ENCODE measurements at places on chromosomes 13 and 19. TPM values are rescaled to one million over a fixed set of nuclear protein-coding genes. Genes with fewer than 3 reads are reported as not detected.

DNA sequence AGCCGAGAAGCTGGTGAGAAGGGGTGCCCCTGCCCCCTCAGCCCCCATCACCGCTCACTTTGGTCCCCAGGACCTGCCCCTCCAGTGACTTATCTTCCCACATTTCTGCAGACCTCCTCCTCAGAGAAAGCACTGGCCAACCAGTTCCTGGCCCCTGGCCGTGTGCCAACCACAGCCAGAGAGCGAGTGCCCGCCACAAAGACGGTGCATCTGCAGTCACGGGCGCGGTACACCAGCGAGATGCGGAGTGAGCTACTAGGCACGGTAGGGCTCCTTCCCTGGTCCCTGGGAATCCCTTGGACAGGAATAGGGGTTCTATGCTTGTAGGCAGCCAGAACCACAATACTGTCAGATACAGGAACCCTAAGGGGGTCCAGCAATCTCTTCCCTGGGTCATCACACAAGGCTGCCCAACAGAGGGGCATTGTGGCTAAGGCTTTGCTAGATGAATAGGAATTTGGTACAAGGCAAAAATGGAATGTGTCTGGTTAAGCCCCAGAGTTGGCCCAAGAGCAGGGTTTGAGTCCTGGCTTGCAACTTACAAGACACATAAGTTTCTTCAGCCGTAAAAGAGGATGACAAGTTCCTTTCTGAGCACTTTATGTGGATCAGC lies 1.0 kb downstream of the USE1 start:
- DNase-seq, result no peak

DNA sequence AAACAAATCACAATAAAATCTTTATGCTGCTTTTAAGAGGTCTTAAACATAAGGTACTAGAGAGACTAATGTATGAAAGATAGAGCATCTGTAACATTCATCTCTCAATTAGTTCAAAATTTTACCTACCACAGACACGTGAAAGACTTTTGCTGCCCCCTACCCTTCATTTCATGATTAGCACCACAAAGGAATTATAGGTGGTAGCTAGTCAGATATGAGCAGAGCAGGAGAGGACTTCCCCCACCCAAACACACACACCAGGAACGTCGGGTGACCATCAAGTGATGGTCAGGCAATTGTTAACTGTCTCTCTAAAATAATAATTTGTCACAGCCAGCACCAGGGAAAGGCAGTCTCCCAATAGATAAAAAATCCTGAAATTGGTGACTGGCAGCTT lies 1531.7 kb upstream of the SPRY2 start:
- DNase-seq, result no peak

The HCN2 gene
- total RNA-seq, result 0.05 TPM

- DNase-seq, result no peak
Observed at GRCh38 chr13:76635232-76636230, 250.7 kb downstream of the KCTD12 start.

DNA sequence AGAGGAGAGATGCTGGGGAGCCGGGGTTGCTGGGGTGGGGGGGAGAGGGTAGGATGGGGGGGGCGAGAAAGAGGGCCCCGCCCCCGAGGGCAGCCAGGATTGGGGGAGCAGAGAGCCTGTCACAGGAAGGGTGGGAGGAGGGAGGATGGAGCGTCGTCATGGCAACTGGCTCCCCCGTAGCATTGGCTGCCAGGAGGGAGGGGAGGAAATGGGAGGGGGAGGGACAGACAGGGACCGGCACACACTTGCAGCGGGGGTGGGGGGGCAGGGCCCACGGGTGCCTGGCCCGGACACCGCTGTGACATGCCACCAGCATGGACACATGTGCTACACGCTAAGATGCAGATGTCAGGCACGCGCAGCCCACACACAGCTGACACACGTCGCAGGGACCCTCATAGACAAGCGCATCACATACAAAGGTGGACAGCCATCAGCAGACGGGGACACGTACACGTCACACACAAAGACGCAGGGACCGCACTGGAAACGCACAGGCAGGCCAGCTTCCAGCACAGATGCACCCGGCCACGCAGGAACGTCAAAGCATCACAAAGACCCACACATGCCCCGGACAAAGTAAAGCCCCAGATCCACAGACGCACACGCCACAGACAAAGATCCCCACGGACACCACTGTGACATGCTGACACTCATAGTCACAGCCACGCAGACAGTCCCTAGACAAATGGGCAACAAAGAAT lies at the start of gene LMTK3:
TSS of gene LMTK3 (minus strand) at position 36 of the 704 bp plus-strand sequence. CDS start 259 bp downstream, outside the sequence.
- DNase-seq, result no peak

- DNase-seq, result no peak
Observed at GRCh38 chr19:17214508-17215126, 540 bp upstream of the USE1 start.

The CTXN1 gene
- 0.08 TPM for total RNA-seq

DNA sequence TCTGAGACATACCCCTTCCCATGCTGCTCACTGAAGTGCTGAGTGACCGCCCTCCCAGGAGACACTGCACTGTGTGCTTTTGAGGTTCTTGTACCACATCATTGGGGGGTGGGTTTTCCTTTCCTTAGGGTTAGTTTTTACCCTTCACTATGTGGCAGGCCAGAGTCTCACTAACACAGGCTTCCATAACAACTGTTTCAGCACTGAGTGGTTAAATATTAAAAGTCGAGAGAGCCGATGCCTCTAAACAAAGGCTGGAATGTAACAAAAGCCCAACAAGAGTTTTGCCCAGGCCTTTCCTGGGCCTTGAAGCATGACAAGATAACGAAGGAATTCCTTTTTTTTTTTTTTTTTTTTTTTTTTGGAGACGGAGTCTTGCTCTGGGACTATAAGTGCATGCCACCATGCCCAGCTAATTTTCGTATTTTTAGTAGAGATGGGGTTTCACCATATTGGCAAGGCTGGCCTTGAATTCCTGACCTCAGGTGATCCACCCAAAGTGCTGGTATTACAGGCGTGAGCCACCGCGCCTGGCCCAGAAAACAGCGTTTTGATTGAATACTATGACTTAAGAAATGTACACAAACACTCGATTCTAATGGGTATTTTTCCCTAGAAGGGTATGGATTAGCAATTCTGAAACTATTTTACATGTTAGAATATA lies 46.5 kb downstream of the ZNF823 start:
- DNase-seq, result no peak

DNA sequence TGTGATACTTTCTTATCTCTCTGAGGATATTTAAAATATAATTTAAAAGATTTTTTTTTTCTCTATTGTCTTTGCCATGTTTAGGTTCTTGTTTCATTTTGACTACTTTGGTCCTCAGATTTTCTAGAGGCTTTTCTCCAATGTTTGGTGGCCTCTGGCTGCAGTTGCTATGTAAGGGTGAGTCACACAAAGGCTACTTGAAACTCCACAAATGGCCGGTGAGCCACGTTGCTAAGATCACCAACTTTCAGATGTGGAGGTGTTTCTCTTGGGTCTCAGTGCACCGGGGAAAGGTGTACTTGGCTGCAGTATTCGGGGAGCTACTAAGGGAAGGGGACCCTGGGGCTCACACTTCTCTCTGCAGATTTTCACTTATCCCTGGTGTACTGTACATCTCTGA lies 248.1 kb downstream of the HS6ST3 start:
- DNase-seq, result no peak

The CCDC169 gene
- 2.1 TPM for total RNA-seq

GRCh38 chr13:41006978-41007743 lies 12.0 kb downstream of the ELF1 start:
- DNase-seq, result no peak

DNA sequence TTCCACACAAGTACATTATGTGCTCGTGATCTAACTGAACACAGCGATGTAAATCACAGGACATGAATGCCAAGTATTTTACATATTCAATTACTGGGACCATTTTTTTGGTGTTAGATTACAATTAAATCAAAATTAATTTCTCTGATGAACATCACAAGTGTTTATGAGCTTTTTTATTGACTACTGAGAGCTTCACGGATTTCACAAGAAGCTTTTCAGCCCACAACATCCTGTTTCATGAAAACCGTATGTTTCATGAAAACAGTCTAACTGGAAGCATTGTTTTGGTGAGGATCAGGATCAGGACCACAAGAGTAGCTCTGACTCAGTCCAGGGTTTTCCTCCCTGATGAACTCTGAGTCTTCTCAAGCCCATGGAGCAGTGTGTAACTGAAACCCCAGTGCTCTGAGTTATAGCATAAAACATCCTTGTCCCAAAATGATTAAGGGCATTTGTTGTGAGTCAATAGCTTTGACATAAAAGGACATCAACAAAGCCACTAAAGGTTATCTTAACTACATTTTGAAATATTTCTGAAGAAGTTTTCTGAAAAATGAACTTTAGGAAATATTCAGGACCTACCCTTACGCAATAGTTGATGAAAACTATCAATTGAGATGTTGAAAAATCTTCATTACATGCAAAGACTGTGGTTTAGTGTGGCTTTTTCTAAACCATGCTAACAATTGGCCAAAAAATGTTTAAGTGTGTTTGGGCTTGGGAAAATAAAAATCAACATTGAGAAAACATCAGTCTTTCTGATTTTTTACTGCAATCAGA lies 49.3 kb downstream of the UFM1 start:
- no peak for DNase-seq

The SHISA7 gene
- total RNA-seq, result 1.6 TPM

DNA sequence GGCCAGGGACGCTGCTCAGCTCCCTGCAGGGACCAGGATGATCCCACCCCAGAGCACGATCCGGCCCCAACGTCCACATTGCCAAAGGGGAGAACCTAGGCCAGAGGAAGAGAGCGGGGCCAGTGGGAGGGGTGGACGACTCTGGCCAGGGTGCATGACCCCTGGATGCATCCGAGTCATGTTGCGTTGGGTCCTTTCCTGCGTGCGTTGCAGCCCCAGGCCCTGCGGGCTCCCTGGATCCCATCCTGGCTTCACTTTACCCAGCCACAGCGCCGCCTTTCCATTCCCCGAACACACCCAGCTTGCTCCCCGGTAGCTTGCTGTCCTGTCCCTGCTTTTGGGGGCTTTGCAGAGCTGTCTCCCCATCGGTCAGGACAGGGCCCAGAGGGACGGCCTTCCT lies 10.5 kb downstream of the PLIN4 start:
- no peak for DNase-seq

All from liver (tissue), 10 donors.